ENCODE measurements at places on chromosomes 1 and 21.

DNA sequence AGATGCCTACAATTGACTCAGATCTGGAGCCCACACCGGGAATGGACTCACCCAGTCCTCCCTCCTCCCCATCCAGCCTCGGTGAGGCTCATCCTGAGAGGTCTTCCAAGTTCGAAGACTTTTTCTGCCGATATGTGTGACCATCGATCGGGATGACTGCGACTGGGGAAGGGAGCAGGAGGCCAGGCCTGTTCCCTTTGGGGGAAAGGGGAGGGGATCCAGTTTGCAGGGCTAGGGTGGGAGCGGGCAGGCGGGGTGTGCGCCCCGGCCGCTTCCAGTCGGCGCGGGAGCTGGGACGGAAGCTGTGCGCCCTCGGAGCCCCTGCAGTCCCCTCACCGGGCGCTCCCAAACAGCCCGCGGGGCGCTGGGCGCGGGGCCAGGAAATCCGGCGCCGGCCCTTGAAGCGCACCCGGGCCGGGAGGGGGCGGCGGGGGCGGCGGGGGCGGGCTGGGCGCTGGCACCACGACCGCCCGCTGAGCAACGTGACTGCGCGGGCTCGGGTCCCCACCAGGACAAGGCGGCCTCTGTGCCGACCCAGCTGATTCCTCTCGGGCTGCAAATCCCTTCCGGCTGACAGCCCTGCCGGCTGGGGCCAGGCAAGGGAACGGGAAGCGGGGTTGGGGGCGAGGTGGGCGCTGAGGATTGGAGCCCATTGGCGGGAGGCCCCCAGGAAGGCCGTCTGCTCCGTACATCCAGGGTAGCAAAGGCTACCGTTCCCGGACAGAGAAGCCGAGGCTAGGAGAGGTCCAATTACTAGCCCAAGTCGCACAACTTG lies 103.9 kb downstream of the EBNA1BP2 start:
- DNase-seq: peak; percentile 11

DNA sequence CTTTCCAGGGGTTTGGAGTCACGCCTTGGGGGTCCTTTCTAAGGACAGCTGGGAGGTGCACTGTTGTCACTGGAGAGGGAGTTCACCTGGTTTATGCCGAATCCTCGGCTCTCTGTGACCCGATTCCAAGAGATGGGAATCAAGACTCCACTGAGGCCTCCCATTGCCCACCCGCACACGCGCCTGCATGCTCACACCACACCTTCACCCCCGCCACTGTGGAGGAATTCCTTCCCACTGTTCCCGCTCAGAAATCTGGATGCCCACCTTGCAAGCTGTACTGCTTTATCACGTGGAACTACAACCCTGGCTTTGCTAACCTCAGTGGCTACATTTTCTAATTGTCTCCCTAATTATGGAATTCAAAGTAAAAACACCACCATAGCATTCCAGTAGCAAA lies 29.2 kb downstream of the PGBD5 start:
- no peak for DNase-seq

DNA sequence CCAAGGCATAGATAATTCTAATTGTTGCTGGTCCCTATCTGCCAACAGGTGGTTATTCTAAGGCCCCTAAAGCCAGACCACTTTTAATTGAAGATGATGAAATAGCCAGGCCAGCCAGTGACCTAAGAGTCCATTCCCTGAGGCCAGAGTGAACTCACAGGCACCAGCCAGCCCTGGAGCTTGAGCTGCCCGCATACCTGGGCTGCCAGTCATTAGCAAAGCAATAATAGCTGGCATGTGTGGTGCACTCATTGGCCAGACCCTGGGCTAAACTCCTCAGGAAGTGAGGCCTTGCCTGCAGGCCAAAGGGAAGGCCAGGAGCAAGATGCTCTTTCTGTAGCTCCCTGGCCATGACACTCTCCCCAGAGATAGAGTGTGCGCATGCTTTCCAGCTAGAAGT lies 180.4 kb upstream of the KLHDC7A start:
- DNase-seq: no peak

DNA sequence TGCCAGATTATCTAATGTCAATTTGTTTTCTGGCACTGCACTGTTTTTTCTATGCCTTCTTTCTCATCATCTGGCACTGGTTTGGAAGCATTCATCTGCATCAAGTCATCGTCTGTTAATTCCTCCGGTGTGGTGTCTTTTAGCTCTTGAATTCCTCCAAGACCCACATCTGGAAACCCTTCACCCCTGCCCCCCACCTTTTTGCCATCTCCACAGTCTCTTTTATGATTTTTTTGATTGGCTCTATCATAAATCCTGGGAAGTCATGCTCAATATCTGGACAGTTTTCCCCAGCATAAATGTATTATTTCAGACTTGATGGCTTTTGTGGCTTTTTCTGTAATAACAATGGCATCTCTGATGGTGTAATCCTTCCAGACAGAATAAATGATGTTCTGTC lies 10.4 kb upstream of the KCNK1 start:
- no peak for DNase-seq

- no peak for DNase-seq
These were observed 398.7 kb downstream of the BRINP2 start for GRCh38 chr1:177569476-177569875.

DNA sequence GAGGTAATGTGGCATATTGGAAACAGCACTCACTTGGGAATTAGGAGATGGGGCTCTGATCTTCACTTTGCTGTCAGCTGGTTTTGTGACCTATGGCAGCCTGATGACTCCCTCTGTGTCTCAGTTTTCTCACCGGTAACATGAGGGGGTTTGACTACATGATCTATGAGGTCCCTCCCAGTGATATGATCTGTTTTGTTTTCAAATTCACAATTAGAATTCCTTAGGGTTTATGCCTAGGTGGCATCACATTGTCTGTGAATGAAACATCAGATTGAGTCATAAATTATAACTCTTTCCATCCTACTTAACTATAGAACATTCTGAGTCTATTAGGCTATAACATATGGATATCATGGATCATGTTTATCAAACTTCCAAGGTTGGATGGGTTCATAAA lies 386.6 kb downstream of the PTBP2 start:
- no peak for DNase-seq

DNA sequence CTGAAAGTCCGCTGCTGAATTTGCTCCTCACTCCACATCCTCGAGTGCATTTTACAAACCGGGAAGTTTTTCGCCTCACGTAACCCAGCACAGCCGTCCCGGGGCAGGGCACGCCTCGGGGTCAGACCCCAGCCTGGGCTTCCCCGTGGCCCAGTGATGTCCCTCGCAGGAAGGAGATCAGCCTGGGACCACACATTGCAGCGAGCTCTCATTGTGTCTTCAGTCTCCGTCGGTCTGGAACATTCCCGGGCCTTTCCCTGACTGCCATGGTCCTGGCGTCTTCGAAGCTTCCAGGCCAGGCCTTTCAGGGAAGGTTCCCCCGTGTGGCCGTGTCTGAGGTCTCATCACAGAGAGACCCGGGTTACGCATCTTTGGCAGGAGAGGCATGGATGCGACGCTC lies 43.5 kb downstream of the MORN1 start:
- DNase-seq: no peak

GRCh38 chr1:184806296-184806721 lies 51.7 kb upstream of the EDEM3 start:
- no peak for DNase-seq

GRCh38 chr1:229147072-229147471 lies 123.8 kb upstream of the RAB4A start:
- DNase-seq: no peak

GRCh38 chr1:245873068-245873467 lies 634.0 kb downstream of the SMYD3 start:
- no peak for DNase-seq

GRCh38 chr1:202227053-202227672 lies 33.6 kb downstream of the LGR6 start:
- no peak for DNase-seq

- DNase-seq: no peak
These were observed 135.1 kb downstream of the CHD1L start for GRCh38 chr1:147377263-147378246.

- DNase-seq: no peak
These were observed 87.6 kb downstream of the IFI44 start for GRCh38 chr1:78737241-78737640.

DNA sequence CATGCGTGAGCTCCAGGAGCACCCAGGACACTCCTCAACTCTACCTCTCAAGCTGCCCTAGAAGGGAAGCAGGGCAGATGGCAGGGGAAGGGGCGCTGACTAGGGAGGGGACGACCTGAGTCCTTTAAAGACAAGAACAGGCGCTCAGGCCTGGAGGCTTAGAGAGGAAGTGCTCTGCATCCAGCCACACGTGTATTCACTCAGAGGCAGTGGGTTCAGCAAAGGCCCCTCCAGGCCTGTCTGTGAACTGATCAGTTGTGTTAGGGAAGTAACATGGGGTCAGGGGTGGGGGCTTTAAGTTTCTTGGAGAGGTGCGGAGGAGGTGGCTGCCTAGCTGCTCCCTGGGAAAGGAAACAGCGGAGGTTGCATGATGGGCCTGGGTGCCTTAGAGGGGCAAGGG lies 37.1 kb upstream of the ARF1 start:
- no peak for DNase-seq

- DNase-seq: no peak
These were observed 28.4 kb downstream of the TNNT2 start for GRCh38 chr1:201349092-201349491.
